T-helper 2 cell treated with Interferon-gamma antibody and Interleukin-4, amounts not matched to agents 5 μg/mL and 100 μg/mL, for 36 hours (primary cell): ENCODE measurements at places on chromosomes 4 and X.

- DNase-seq: no peak
Measured at GRCh38 chr4:22850630-22851029, 157.9 kb downstream of the GBA3 start.

DNA sequence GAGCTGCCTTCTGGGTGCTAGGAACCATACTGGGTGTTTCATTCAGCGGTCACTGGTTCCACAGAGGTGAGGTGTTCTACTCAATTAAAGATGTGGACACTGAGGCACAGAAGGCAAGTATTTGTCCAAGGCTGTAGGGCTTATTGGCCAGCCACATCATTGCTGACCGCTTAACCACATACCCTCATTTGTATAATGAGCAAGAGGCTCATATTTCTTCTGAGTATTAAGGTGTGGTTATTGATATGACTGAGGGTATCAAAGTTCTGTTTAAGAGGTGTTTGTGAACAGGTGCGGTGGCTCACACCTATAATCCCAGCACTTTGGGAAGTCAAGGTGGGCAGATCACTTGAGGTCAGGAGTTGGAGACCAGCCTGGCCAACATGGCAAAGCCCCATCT lies 14.3 kb downstream of the RNF4 start:
- no peak for DNase-seq

- no peak for DNase-seq
Measured at GRCh38 chr4:79947386-79947785, 125.6 kb downstream of the ANTXR2 start.

DNA sequence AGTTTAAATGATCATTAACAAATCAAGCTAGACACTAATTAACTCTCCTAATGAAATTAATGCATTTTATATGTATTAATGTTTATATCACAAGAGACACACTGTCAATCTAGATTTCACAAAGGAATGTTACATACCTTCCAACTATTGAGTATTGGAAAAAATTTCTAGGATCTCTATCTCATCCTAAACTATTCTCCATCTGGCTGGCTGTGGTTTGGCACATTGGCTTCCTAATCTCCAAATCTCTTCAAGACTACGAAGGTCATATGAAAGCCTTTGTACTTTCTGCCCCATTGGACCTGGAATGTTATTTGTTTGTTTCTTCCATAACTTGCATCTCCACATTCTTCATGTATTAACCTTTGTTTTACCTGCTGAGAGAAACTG lies 1160.0 kb downstream of the ADGRL3 start:
- DNase-seq: no peak

DNA sequence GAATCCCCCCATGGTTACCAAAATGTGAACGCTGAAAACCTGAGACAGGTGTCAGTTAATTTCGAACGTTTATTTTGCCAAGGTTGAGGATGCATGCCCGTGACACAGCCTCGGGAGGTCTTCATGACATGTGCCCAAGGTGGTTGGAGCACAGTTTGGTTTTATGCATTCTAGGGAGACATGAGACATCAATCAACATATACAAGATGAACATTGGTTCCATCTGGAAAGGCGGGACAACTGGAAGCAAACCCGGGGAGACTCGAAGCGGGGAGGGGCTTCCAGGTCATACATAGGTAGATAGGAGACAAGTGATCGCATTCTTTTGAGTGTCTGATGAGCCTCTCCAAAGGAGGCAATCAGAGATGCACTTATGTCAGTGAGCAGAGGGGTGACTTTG lies 11.0 kb upstream of the SH3BP2 start:
- DNase-seq: no peak

GRCh38 chr4:158219623-158220022 lies 9.3 kb downstream of the TMEM144 start:
- DNase-seq: no peak

GRCh38 chrX:29787656-29788055 lies 427.7 kb upstream of the MAGEB2 start:
- no peak for DNase-seq

DNA sequence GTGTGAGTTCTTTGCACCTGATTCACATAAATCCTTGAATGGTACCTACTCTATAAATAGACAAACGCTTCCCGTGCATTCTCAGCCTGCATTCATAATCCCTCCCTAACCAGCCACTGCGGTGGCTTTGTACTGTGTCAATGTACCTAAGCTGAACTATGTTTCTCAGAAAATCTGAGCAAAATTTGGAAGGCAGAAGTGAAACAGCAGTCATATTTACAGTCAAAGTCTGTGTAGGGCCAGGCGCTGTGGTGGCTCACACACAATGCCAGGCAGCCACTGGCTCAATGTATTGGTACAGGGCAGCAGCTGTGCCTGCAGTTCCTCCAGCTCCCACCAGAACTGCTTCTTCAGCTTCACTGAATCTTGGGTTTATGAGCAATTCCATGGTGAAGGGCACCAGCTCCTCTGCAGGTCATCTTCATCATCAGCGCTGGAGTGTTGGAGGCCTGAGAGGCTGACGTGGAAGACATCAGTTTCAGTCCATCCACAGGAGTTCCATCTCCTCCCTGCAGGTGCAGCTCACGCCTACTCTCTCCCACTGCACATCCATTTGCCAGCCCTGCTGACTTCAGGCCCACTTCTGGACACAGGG lies 32.3 kb upstream of the IRF2 start:
- peak; percentile 42 for DNase-seq

GRCh38 chr4:78648640-78649363 lies 97.2 kb downstream of the ANXA3 start:
- DNase-seq: no peak

- no peak for DNase-seq
Measured at GRCh38 chr4:102064747-102065442, 274.4 kb downstream of the BANK1 start.

GRCh38 chrX:8726031-8726652 lies 5.8 kb downstream of the ANOS1 start:
- no peak for DNase-seq

DNA sequence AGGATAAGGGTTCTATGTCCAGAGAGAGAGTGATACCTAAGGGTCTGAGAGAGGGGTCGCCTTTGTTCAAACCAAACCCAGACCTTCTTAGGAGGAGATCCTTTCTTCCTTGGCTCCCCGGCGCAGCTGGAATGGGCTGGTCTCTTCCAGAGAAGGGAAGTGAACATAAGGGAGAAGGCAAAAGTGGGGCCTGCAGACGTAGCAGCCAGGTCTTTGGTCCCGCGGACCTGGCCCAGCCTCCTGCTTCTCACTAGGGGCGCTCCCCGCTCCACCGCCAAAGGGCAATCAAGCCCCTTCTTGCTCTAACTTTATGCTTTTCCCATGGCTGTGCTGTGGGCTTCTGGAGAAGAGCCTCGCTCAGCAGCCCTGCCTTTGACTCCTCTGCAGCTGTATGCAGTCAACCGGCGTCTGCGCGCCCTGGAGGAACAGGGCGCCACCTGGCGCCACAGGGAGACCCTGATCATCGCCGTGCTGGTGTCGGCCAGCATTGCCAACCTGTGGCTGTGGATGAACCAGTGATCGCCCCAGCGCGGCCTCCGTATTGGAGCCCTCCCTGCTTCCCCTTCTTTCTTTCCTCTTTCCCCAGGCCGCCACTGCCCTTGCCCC lies 6.5 kb downstream of the FATE1 start:
- no peak for DNase-seq

DNA sequence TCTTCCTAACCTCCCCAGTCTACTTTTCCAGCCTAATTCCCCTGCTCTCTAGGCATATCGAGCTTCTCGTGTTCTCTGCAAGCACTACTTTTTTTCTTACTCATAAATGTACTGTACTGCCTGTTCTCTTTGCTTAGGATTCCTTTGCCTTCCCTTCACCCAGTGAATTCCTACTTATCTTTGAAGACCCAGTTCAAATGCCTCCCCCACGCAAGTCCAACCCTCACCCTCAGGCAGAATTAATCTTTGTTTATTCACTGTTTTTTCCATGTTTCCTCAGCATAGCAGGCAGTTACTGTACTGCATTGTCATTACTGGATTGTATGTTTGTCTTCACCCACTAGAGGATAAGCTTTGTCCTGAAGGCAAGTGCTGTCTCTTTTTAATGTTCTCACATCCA lies 287.7 kb downstream of the BMPR1B start:
- DNase-seq: no peak

DNA sequence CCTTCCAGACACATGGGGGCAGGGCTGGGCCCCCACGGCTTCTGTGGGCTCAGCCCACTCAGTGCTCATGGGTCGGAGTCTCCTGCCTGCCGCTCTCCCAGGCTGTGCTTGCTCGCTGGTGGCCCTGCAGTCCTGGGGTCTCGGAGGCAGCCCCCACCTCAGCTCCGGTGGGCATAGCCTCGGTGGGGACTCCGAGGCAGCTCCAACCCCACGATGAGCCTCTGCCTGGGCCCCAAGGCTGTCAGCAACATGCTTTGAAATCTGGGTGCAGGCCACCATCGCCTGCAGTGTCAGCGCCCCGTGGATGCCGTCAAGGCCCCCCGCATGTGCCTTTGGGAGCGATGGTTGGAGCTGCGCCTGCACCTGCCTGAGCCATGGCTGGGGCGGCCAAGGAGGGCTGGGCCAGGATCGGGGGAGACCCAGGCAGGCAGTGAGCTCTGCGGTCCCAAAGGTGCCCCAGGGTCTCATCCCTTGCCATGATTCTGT lies 30.2 kb upstream of the SPON2 start:
- DNase-seq: no peak

DNA sequence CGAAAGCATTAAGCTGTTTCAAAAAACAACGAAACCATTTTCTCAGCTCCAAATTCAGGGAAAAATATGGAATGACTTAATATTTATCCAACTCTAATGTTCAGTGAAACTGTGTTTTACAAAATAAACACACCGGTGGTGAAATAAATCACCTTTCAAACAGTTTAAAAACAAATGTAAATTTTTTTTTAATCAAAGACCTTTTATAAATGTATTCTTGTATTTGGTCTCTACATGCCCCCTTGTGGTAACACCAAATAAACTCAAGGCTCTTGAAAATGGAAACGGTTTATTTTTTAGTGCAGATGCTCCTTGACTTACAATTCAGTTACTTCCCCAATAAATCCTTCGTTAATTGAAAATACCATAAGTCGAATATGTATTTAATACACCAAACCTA lies 45.8 kb upstream of the ITM2A start:
- no peak for DNase-seq

DNA sequence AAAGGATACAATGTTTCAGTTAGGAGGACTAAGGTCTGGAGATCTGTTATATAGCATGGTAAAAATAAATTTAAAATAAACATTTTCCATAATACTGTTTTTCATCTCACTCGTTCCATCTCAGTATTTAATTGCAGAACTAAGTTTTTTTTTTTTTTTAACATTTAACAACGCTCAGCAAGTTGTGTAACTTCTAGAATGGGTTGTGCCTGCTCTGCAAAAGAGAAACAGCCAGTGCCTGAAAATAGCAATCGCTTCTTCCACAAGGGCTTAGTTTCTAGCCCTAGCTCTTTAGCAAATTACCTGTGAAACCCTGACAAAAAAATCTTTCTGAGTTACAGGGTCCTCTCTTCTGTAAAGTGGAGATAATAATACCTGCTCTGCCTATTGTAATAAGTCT lies 41.9 kb downstream of the CNGA1 start:
- DNase-seq: no peak

- no peak for DNase-seq
Measured at GRCh38 chr4:41746025-41746439, 2.5 kb downstream of the PHOX2B start.

GRCh38 chrX:531611-531936 lies 99.0 kb upstream of the SHOX start:
- DNase-seq: no peak

GRCh38 chrX:53458082-53458481 lies 23.9 kb upstream of the HSD17B10 start:
- no peak for DNase-seq

DNA sequence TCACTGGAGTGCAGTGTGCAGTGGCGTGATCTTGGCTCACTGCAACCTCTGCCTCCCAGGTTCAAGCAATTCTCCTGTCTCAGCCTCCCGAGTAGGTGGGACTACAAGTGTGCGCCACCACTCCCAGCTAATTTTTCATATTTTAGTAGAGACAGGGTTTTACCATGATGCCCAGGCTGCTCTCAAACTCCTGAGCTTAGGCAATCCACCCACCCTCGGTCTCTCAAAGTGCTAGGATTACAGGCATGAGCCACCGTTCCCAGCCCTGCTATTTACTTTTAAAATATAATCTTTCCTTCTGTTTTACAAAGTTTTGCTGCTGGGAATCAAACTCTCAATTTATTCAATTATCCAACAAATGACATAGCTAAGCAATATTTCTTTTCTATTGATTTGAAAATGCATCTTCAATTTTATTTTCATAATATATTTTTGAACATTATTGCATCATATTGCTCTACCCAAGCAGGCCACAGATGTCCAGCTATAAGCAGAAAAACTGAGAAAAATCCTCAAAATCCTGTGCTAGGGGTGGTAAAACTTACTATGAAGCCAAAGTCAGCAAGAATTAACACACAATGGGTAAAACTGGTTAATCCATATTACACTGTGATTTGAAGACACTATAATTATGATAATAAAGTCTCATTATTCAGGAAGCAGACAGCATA lies 5.2 kb downstream of the TIFA start:
- DNase-seq: no peak

- no peak for DNase-seq
Measured at GRCh38 chr4:156132196-156132595, 178.5 kb upstream of the CTSO start.

DNA sequence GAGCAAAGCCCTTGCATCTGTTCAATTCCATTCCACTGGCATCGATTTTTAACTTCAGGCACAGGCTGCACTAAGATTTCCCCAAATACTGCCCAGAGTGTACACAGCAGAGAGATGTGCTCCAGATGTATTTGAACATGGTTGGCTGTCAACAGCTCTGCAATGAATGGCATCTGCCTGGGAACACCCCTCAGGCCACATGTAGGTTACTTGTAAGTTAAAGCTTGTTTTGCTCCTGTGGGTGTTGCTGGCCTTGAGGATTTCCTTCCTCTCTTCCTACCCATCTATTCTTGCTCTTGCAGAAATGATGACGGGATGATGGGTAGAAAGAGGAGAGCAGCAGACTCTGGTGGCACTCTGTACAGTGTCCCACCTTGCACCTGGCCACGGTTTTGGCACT lies 69.3 kb upstream of the HELT start:
- DNase-seq: no peak

DNA sequence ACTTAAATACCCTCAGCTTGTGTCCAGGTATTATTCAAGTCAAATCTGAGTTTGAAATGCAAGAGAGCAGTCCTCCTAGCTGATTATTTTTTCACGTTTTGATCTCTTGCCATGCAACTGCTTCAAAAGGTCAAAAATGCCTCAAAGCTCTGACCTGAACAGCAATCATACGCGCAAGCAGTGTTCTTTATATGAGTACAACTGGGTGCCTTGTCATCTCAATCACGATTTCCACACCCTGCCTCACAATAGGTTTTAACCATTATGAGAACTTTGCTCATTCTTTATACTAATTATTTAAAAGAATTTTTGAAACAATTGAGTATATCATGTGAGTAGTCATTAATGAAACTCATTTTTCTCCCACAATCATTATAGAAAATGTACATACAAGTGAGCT lies 649.1 kb downstream of the DMD start:
- DNase-seq: no peak

GRCh38 chr4:33924811-33925210 lies 2319.5 kb downstream of the ARAP2 start:
- DNase-seq: no peak

- DNase-seq: no peak
Measured at GRCh38 chrX:121260596-121261240, 213.3 kb downstream of the GLUD2 start.

GRCh38 chr4:25862411-25863346 lies at the start of gene SEL1L3:
Gene SEL1L3, minus strand, starts transcription at chr4:25862988. Its CDS starts 152 bp downstream, at chr4:25862836.
- DNase-seq: peak; percentile 64
